ENCODE measurements at places on chromosomes 11 and 22. TPM values are rescaled to one million over a fixed set of nuclear protein-coding genes. Genes with fewer than 3 reads are reported as not detected.

OR52E8 gene
- not detected for total RNA-seq

- no peak for DNase-seq
Observed at GRCh38 chr11:10396771-10397170, 58.3 kb upstream of the AMPD3 start.

GRCh38 chr11:13668957-13669521 is 571 bp downstream of the FAR1 start:
- DNase-seq = no peak

DNA sequence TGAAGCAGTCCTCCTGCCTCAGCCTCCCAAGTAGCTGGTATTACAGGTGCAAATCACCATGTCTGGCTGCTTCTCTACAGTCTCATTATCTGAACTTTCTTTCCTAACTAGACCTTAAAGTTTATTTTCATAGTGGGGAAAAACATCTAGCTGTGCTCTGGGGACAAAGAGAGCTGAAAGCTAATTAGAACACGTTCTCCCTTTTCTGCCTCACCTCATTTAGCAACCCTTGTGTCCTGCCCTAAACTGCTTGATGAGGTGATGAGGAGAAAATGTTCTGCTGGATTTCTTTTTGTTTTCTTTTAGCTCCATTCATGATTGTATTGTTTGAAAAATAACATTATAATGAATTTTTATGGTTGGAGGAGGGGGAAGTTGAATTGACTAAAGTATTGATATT is 84.7 kb downstream of the YAP1 start:
- no peak for DNase-seq

DNA sequence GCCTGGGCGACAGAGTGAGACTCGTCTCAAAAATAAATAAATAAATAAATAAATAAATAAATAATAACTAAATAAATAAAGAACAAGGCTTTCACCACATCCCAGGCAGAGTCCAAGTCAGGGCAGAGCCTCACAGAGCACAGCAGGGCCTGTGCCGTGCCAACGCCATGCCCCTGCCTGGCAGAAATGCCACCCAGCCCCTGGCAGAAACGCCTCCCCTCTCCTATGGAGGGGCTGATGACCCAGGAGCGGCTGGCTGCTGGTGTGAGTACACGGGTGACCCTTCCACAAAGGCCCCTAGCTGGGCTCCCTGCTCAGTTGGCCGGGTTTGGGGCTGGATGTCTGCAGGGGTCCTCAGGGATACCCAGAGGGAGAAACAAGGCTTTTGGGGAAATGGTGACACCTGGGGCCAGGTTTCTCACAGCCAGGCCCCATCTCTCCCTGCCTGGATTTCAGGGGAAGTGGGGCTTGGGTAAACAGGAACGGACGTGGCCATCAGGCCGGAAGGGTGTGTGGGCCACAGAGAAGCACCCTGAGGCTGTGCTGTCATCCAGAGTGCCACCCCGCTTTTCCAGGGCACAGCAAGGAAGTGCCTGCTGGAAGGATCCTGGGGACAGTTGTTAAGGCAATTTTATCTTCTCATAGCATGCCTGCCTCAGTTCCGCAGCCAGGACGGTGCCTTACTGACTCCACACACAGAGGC is 5.1 kb downstream of the BID start:
- DNase-seq = no peak

DNA sequence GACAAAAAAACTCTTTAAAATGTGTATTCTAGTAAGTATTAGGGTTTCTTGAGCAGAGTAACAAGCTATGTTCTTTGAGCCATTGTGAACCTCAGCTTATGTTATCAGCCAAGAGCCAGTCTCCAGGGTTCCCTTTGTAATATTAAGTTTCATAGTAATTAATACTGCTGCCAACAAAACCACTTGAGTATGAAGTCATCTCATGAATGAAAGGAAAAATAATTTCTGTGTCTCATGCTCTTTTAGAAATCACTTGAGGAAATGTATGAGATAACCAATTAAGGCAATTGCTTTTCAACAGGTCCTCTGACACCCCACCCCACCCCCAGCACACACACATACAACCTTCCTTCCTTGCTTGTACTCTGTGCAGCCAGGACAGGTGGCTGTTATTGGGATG is 59.9 kb downstream of the BBOX1 start:
- no peak for DNase-seq

OR8A1 gene
- total RNA-seq = not detected

SMIM35 gene
- total RNA-seq = under 0.01 TPM

DNA sequence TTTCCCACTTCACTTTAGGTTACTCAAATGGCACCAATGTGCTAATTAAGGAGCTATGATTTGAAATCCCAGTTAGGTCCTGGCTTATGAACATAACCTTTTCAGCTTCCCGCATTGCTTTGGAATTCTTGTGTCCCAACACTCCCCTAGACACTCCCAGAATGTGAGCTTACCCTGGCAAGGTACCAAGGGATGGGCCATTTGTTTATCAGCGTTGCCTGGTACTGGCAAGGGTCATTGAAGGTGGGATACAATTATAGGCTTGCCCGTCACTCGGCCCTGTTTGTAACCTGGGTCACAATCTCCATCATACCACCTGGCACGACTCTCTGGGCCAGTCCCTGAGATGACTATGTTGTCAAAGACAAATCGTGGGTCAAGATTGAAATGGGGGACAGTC is 5.4 kb downstream of the CSRP3 start:
- DNase-seq = no peak

PITPNM1 gene
- 21.0 TPM for total RNA-seq

DNA sequence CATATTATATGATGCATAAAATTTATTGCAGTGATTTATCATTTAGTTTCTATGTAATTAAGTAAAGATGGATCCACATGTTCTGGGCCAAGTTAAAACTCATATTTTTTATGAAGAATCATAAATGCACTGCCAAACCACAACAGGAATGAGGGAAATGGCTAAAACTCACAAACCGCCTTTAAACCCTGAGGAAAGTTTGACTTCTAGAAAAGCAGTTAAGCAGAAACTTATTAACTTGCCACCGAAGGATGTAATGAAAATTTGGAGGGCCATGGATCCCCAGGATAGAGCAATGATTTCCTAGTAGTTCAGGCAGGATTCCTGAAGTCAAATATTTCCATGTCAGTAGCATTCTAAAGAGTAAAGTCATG is 218.3 kb upstream of the CTSC start:
- no peak for DNase-seq

DNA sequence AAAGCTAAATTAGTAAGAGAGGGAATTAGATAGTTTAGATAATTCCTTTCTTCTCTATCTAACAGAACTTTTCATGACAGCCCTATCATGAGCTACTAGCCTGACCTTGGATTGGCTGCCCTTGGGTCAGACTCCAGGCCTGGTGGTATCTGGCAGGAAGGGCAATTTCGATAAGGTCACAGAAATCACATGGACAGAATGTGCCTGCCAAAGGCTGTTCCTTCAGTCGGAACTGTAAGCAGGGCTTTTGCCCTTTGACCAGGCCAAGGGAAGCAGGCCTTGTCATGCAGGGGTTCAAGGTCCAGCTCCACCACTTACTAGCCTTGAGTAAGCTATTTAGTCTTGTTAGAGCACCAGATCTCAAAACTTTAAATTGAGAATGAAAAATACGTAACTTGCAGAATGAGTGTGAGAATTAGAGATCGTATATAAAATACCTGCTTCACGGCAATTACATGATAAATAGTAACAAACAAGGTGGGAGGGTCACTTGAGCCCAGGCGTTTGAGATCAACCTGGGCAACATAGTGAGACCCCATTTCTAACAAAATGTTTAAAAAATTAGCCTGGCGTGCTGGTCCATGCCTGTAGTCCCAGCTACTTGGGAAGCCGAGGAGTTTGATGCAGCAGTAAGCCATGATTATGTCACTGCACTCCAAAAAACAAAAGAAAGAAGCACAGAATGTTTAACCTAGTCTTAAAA is 60.8 kb upstream of the SC5D start:
- no peak for DNase-seq

- DNase-seq = no peak
Observed at GRCh38 chr11:133936136-133936535, 20.6 kb downstream of the IGSF9B start.

CHRM1 gene
- total RNA-seq = under 0.01 TPM

GRCh38 chr11:107840129-107840484 is 18.5 kb downstream of the SLC35F2 start:
- no peak for DNase-seq

GRCh38 chr11:36383195-36383594 is 87.1 kb downstream of the PRR5L start:
- no peak for DNase-seq

GRCh38 chr11:45091563-45092403 is 54.7 kb upstream of the PRDM11 start:
- DNase-seq = no peak

GRIA4 gene
- total RNA-seq = not detected

PHF5A gene
- total RNA-seq = 34.5 TPM

OR8G1 gene
- under 0.01 TPM for total RNA-seq

GRCh38 chr11:44863231-44863630 is 87.5 kb downstream of the TP53I11 start:
- no peak for DNase-seq

DNA sequence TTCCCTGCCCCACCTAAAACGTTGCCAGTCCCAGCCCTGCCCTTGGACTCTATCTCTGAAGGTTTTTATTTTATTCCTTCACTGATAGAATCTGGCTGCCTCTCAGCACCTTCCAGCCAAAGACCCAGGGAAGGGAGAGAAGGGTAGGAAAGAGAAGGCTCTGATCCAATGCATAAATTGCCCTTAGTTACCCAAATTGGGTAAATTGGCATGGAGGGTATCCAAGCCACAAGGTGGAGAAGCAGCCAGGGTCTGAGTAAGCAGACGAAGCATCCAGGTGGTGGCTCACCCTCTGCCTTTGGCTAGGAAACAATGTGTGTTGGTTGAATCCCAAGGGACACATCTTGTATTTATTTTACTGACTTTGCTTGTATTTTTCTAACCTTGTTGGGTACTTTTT is 89.0 kb downstream of the FEZ1 start:
- DNase-seq = no peak

- no peak for DNase-seq
Observed at GRCh38 chr22:46138058-46138797, 12.1 kb upstream of the PPARA start.

GAS2 gene
- total RNA-seq = 4.8 TPM

NR1H3 gene
- total RNA-seq = 69.5 TPM

DNA sequence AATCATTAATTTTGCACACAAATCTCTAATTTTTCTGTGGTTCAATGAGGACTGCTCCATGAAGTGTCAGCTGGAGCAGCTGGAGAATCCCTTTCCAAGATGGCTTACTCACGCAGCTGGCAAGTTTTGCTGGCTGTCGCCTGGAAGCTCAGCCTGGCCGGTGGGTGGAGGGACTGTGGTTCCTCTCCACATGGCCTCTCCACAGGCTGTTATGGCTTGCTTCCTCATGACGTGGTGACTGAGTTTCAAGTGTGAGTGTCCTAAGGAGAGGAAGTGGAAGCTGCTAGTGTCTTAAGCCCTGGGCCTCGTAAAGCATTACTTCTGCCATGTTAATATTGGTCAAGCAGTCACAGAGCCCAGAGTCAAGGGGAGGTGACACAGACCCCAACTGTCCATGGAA is 14.0 kb upstream of the NRIP3 start:
- DNase-seq = no peak

- no peak for DNase-seq
Observed at GRCh38 chr11:12066056-12066798, 44.2 kb upstream of the MICAL2 start.

- DNase-seq = peak; percentile 9
Observed at GRCh38 chr11:45209891-45210699, 63.7 kb downstream of the PRDM11 start.

DNA sequence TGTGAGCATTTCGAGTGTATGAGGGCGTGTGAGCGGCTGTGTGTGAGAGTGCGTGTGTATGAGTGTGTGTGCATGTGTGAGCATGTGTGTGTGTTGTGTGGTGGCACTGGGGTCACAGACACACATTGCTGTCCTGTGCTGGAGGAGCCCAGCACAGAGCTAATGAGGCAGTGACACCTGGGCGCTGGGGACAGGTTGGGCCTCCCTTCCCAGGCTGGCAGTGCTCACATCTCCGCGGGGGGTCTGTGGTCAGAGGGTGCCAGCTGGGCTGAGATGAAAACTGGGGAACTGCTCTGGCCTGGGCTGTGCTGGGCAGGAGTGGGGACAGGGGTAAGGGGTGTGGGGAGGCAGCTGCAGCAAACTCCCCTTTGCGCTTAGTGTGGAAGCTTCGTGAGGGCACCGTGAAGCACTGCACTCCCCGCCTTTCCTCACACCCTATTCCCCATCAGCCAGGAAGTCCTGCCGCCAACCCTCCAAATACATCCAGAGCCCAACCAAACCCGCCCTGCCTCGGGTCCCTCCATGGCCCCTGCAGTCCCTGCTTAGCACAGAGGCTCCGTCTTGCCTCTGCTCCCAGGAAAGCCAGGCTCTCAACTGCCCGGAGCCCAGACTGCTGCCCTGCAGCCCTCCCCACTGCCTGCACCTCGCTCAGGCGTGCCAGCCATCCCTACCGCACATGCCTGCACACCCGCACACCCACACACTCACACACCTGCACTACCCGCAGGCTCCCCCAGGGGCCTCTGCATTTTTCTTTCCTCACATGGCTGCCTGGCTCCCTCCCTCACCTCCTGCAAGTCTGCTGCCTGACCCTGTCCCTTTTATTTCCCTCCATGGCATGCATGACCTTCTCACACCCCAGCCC is 62.0 kb upstream of the THY1 start:
- DNase-seq = no peak

BTBD18 gene
- not detected for total RNA-seq

- no peak for DNase-seq
Observed at GRCh38 chr11:112977755-112978154, 16.5 kb downstream of the NCAM1 start.

CYB5R2 gene
- not detected for total RNA-seq

DNA sequence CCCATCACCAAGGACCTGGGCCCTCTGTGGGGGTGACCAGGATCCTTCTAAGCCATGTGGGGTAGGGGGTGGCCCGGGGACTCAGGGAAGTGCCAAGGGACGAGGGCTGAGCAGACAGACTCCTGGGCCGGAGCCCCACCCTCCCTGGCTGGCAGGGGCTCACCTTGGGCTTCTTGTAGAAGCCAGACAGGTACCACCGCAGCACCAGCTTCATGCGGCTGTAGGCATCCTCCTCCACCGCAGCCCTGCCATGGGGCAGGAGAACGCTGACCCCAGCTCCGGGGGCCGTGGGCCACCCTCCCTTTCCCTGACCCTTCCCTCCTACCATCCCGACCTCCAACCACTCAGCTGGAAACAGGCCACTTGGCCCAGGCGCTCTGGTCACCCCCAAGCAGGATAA is 45.9 kb upstream of the CARS1 start:
- DNase-seq = no peak

TSPAN32 gene
- 92.6 TPM for total RNA-seq

- DNase-seq = no peak
Observed at GRCh38 chr22:44351685-44352377, 39.1 kb upstream of the SHISAL1 start.

GRCh38 chr11:22407921-22408320 is 69.7 kb downstream of the SLC17A6 start:
- no peak for DNase-seq

- no peak for DNase-seq
Observed at GRCh38 chr22:17968126-17968525, 56.2 kb downstream of the MICAL3 start.

- DNase-seq = no peak
Observed at GRCh38 chr11:95917193-95918036, 6.5 kb downstream of the MTMR2 start.
